Activated T-cell treated with anti-CD3 and anti-CD28 coated beads, Interleukin-2, amount 50 U/mL, for 72 hours (primary cell): ENCODE measurements at places on chromosomes 13 and 19.
A peak's percentile ranks its signal among the peaks of the same experiment; 100 is the strongest.

DNA sequence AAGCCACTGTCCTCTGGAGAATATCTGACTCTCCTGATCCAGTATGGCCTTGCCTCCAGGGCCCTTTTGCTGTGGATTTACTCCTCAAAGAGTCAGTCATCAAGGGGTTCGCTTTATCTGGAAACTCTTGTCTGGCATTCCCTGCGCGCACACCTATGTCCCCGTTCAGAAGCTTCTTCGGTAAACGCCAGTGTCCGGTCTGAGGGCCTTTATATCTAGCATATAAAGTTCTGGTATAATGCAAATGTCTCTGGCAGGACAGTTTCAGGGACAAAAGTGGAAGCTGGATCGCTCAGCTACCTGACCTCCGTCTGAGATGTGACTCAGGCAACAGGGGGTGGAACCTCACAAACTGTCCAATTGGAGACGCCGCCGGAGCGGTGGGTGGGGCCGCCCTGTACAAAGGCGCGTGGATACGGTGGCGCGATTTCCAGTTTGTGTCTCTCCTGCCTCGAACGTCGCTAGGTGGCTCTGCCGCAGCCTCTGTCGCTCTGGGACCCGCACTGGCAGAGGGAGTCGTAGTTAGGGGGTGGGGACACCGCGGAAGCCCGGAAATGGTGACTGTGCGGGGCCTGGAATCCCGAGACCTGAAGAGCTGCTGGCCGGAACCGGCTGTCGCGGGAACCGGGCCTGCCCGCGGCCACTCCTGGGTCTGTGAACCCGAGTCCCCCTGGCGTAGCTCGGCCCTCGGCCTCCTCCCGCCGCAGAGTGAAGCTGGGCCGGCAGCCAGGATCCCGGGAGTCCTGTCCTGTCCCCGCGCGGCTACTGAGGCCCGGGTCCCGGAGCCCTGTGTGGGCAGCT lies 10.6 kb upstream of the ZNF709 start:
- H3K4me3 ChIP-seq: peak overlapping the region; percentile 87
- H3K4me1 ChIP-seq: peaks cover 18% of the 10 kb centered on the region
- H3K27me3 ChIP-seq: no peaks in the 10 kb centered on the region
- H3K27ac ChIP-seq: no peak overlapping the region
- H3K36me3 ChIP-seq: peaks cover 5% of the 10 kb centered on the region

GRCh38 chr19:3725640-3726310 lies 17.6 kb downstream of the TJP3 start:
- H3K4me3 ChIP-seq: no peak overlapping the region
- no peaks in the 10 kb centered on the region for H3K27me3 ChIP-seq
- peaks cover 17% of the 10 kb centered on the region for H3K4me1 ChIP-seq

- H3K27ac ChIP-seq: no peak overlapping the region
- no peak overlapping the region for H3K4me3 ChIP-seq
- H3K27me3 ChIP-seq: no peaks in the 10 kb centered on the region
- H3K36me3 ChIP-seq: peaks cover 6% of the 10 kb centered on the region
- H3K4me1 ChIP-seq: peaks cover 75% of the 10 kb centered on the region
- DNase-seq: no peak
Measured at GRCh38 chr19:18287836-18288772, 6.7 kb upstream of the JUND start.

DNA sequence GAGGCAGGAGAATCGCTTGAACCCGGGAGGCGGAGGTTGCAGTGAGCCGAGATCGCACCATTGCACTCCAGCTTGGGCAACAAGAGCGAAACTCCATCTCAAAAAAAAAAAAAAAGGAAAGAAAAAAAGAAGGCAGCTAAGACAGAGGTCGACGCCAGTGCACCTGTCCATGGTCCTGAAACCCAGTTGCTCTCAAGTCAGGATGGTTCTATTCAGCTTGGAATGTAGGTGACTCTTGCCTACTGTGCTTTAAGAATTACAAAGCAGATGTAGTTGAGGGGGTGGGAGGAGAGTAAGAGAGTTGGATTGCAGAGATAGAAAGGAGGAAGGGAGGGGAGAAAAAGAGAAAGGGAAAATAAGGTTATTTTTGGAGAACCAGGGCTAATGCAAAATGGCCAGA lies 18.7 kb downstream of the CACNG7 start:
- H3K27me3 ChIP-seq: no peaks in the 10 kb centered on the region
- no peaks in the 10 kb centered on the region for H3K4me1 ChIP-seq
- no peak overlapping the region for H3K4me3 ChIP-seq
- DNase-seq: no peak
- H3K36me3 ChIP-seq: no peaks in the 10 kb centered on the region
- no peak overlapping the region for H3K27ac ChIP-seq

- no peaks in the 10 kb centered on the region for H3K36me3 ChIP-seq
- H3K4me3 ChIP-seq: no peak overlapping the region
- DNase-seq: no peak
- H3K27me3 ChIP-seq: no peaks in the 10 kb centered on the region
- no peak overlapping the region for H3K27ac ChIP-seq
Measured at GRCh38 chr13:106846571-106847448, 278.9 kb upstream of the ARGLU1 start.

GRCh38 chr19:13996928-13997630 lies 9.0 kb downstream of the RFX1 start:
- no peak overlapping the region for H3K27ac ChIP-seq
- H3K36me3 ChIP-seq: peaks cover 10% of the 10 kb centered on the region
- H3K27me3 ChIP-seq: no peaks in the 10 kb centered on the region
- H3K4me1 ChIP-seq: peaks cover 17% of the 10 kb centered on the region
- no peak overlapping the region for H3K4me3 ChIP-seq
- no peak for DNase-seq

DNA sequence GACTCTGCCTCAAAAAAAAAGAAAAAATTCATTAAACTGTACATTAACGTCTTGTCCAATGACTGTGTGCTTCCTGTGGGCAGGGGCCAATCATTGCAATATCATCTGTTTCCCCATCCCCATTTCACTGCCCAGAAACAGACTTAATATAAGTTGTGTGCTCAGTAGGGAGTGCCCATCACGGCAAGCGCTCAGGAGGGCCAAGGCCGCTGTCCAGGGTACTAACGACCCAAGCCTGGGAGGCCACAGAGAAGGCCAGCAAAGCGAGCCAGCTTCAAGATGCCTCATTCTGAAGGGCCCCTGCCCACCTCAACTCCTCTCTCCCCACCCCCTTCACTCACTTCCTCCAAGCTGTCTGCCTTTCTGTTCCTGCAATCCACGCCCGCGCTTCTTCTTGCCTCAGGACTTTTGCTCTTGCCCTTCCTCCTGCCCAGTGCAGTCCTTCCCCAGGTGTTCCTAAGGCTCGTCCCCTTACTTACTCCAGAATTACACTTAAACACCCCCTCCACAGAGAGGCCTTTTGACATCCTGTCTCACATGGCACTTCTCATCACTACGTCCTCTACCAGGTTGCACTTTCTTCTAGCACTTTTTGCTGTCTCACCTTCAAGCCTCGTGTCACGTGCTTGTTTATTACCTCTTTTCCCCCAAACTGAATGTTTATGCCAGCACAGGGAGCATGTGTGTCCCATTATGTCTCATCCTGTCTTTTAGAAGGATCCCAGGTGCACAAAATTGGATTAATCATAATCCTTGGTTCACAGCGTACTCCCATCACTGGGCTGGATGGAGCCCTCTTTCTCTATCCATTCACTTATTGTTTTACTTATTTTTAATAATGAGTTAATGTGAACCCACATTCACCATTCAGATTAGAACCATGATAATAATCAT lies 11.3 kb upstream of the POU2F2 start:
- no peaks in the 10 kb centered on the region for H3K27me3 ChIP-seq
- no peak overlapping the region for H3K27ac ChIP-seq
- DNase-seq: no peak
- no peak overlapping the region for H3K4me3 ChIP-seq

- H3K27me3 ChIP-seq: peaks cover 6% of the 10 kb centered on the region
- H3K4me1 ChIP-seq: no peaks in the 10 kb centered on the region
- no peak overlapping the region for H3K27ac ChIP-seq
Measured at GRCh38 chr13:97834250-97834649, 119.2 kb upstream of the IPO5 start.

GRCh38 chr19:40165362-40165937 lies 25.8 kb upstream of the MAP3K10 start:
- H3K4me3 ChIP-seq: no peak overlapping the region
- peak; percentile 73 for DNase-seq

DNA sequence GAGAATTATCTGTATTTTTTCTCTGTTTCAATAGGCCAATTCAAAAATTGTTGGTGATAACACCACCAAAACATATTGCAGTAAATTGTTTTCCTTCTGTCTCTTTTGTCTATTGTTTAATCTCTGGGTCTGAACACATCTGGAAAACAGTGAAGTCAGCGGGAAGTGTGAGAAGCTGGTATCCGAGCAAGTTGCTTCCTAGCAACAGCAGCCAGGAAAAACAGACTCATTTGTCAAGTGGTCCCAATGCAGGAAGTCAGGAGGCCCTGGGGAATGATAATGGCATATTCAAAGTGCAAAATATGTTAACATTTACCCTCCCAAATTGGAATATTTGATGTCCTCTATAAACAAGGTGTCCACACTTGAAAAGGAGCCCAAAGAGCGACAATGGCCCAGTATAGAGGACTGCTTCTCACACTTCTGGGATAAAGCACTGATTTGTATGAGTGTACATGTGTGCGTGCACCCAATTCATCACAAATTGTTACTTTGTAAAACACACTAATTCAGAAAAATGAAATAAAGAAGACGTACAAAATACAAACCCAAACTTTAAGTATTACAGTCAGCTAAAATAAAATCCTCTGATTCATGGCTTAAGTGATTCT lies 515.0 kb downstream of the TBC1D4 start:
- H3K27ac ChIP-seq: no peak overlapping the region
- H3K4me1 ChIP-seq: no peaks in the 10 kb centered on the region
- no peak for DNase-seq

DNA sequence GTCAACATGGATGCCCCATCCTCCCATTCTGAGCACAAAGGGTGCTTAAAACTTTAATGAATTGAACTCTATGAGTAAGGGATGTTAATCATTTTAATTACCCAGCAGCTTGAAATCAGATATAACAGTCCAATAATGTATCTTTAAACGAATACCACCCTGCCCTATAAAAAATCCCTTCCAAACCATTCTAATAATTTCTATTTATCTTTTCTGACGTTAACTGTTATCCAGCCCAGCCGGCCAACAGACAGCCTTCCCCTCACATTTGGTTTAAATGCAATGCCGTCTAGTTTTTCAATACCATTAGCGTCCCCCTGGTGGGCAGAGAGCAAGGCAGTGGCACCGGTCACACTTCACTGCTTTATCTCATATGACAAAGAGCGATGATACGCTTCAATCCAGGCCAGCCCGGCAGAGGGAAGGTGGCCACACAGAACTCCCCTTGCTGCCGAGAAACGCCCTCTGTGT lies 402.2 kb upstream of the ZNF507 start:
- H3K36me3 ChIP-seq: no peaks in the 10 kb centered on the region
- H3K27me3 ChIP-seq: no peaks in the 10 kb centered on the region
- DNase-seq: no peak

GRCh38 chr13:36493046-36493445 lies 60.8 kb downstream of the CCNA1 start:
- H3K4me1 ChIP-seq: no peaks in the 10 kb centered on the region
- H3K27me3 ChIP-seq: peaks cover 14% of the 10 kb centered on the region
- DNase-seq: no peak
- H3K4me3 ChIP-seq: no peak overlapping the region

- H3K36me3 ChIP-seq: peaks cover 26% of the 10 kb centered on the region
- DNase-seq: no peak
- peaks cover 23% of the 10 kb centered on the region for H3K4me1 ChIP-seq
- H3K27me3 ChIP-seq: no peaks in the 10 kb centered on the region
Measured at GRCh38 chr13:46355901-46356590, 31.0 kb downstream of the RUBCNL start.

DNA sequence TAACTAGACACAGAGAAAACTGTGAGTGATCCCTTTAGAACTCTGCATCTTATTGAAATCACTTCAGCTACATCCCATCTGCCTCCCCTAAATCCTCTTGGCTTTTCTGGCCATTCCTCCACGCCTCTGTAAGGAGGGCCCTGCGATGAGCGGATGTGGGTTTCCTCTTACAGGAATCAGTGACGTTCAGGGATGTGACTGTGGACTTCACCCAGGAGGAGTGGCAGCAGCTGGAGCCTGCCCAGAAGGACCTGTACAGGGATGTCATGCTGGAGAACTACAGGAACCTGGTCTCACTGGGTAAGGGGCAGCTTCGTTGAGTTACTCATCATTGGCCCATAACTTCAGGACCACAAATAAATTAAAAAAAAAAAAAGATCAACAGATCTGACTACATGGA lies 18.5 kb downstream of the ZNF71 start:
- H3K36me3 ChIP-seq: peaks cover 75% of the 10 kb centered on the region
- DNase-seq: no peak
- no peak overlapping the region for H3K4me3 ChIP-seq
- no peaks in the 10 kb centered on the region for H3K4me1 ChIP-seq
- no peak overlapping the region for H3K27ac ChIP-seq

- no peaks in the 10 kb centered on the region for H3K27me3 ChIP-seq
- peaks cover 6% of the 10 kb centered on the region for H3K4me1 ChIP-seq
- no peaks in the 10 kb centered on the region for H3K36me3 ChIP-seq
- H3K4me3 ChIP-seq: no peak overlapping the region
- DNase-seq: no peak
Measured at GRCh38 chr19:45773384-45773783, 4.3 kb upstream of the SIX5 start.

DNA sequence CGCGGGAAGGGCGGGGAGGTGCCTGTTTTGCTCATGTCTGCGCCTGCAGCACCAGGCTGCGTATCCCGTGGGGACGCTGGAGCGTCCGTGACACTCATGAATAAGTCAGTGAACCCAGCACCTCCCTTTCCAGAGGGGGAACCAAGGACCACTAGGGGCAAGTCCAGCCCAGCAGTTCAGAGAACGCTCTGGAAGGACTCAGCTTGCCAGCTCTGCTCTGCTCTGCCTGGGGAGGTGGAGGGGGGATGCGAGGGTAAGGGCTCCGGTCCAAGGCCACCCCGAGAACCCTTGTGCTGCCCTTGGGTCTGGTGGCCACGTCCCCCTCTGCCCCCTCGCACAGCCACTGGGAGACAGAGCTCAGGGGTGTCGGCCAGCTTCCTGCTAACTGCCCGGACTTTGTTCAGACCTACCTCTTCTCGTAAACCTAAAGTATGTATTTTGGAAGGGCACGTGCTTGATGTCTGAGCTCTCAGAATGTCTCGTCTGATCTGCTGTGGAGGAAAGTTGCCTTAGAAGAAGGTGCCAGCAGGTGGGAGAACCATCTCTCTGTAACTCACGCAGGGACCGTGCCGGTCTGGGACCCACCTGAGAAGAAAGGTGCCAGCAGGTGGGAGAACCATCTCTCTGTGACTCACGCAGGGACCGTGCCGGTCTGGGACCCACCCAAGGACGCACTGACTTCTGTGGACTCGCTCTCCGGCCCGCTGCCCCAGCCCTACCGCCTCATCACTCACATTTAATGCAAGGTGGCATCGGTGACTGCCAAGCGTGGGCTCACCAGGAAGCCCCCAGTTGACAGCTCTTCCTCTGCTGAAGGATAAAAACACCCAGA lies 34.1 kb downstream of the TMEM255B start:
- H3K27ac ChIP-seq: no peak overlapping the region
- no peak for DNase-seq
- no peaks in the 10 kb centered on the region for H3K4me1 ChIP-seq
- no peak overlapping the region for H3K4me3 ChIP-seq
- H3K36me3 ChIP-seq: no peaks in the 10 kb centered on the region
